Head of caudate nucleus (tissue), 42 donors: ENCODE measurements at places on chromosomes 3 and 15.
A peak's percentile ranks its signal among the peaks of the same experiment; 100 is the strongest.

DNA sequence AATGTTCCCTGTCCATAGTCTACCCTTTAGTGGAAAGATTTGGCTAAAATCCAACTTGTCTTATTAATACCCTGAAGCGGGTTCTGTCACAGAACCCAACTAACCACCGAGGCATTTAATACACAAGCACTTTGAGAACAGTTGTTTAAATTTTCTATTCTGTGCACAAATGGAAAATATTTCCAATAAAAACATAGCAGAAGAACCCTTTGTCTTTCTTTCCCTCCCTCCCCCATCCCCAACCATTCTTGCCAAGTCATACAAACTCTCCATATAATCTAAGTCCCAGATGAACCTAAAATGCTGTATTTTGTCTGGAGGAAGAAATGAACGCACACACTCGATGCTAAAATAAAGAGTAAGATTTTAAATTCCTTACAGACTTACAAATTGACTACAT lies 126.9 kb upstream of the STRIT1 start:
- no peak for DNase-seq

- DNase-seq = no peak
Measured at GRCh38 chr15:29130951-29131839, 138.4 kb downstream of the NSMCE3 start.

DNA sequence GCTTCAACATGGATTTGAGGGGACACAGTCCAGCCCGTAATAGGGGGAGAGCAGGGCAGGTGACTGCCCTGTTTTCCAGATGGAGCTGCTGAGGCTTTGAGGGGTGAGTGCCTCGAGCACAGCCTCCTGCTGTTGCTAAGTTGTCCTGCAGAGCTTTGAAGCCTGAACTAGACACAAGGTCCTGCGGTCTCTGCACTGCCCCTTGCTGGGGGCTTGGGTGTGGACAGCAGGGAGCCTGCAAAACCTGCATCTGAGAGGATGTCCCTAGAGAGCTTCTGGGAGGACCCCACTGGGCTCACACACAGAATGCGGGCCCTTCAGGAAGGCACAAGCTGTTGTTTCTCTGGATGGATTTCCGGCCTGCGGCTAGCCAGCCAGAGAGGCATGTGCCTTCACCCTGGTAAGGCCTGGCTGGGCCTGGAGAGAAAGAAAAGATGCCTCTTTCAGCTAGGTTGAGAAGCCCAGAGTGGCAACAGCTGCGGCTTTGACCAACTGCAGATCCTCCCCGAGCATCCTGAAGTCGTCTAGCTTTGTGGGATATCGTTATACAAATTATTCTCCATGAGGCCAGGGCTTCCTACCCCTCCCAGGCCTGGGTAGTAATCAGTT lies 226.2 kb downstream of the SLCO3A1 start:
- DNase-seq = no peak

DNA sequence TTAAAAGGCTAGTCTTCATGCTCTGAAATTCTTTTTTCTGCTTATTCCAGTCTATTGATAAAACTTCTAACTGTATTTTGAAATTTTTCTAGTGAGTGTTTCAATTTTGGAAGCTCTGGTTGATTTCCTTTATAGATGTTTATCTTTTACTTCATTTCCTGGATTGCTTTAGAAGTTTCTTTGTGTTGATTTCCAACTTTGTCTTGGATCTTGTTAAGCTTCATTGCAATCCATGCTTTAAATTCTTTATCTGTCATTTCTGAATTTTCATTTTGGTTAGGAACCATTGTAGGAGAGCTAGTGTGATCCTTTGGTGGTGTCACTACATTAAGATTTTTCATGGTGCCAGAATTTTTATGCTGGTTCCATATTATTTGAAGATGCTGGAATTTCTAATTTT lies 105.2 kb upstream of the DCBLD2 start:
- DNase-seq = no peak

- DNase-seq = no peak
Measured at GRCh38 chr3:64179860-64180259, 45.4 kb downstream of the PRICKLE2 start.

- DNase-seq = no peak
Measured at GRCh38 chr15:82106679-82107078, 60.9 kb upstream of the MEX3B start.

- DNase-seq = no peak
Measured at GRCh38 chr3:182533394-182533793, 259.9 kb upstream of the ATP11B start.

- DNase-seq = no peak
Measured at GRCh38 chr15:39444735-39445470, 136.0 kb upstream of the THBS1 start.

DNA sequence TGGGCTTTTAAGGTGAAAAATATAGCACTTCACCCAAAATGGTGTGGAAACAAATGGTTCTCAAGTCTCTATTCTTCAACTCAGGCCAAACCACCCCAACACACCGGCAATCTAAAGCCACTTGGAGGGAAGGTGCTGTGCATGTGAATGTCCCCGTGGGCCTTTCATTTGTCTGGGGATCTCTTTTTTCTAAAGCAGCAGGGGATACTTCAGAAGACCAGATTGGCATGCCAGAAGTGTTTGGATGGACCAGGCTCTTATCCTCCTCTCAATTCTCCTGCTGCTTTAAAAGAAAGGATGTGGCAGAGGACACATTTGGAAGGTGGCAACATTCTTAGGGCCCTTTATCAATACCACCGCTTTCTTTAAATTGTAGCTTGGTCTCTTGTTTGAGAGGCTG lies 193.1 kb downstream of the MEIS2 start:
- DNase-seq = no peak

DNA sequence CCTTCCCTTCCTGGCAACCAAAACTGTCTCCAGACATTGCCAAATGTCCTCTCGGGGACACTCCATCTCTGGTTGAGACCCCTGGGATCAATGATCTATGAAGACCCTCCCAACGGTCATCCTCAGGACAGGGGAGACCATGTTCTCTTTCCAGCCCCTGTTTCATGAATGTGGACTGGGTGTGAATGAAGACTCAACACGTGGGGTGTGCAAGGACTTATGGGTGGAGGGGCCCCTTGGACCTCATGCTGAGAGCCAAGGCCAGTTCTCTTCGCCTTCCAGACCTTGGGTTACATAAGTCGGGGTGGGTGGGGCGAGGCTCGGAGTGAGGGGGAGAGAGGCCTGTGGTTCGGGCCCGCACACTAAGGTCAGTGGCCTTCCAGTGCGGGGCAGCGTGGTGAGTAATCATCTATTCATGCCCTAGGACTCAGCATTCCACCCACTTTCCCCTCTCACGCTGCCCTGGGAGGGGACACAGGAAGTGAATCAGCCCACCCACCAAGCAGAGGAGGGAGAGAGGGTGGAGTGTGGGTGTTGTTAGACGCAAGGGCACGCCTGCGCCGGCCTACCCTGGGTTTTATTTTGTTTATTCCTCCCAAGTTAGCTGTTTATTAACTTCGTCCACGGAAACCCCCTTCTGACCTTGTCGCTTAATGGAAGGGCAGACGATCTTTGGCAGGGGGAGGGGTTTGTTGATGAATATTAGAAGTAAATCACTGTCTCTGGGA lies 6.7 kb downstream of the PAQR5 start:
- DNase-seq = no peak

- peak; percentile 20 for DNase-seq
Measured at GRCh38 chr3:43296565-43296964, 10.2 kb downstream of the SNRK start.

- DNase-seq = no peak
Measured at GRCh38 chr15:74799255-74799855, 13.3 kb upstream of the LMAN1L start.

GRCh38 chr3:35739964-35740527 lies 100.7 kb downstream of the ARPP21 start:
- DNase-seq = no peak

DNA sequence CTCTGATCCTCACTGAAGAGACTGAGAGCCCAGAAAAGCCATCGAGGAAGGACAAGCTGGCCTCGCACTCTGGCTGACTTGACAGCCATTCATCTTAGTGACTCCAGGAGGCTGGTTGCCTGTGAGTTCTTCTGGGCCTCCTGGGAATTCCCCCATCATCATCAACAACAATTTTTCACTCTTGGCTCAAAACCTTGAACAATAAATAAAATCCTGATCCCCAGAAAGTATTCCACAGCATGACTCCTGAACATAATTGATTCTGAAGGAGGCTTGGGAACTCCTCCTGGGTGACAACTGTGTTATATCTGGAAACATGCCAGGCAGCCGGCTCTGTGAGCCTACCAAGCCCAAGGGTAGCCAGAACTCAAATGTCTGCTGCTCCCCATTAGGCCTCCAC lies 188.6 kb downstream of the SHQ1 start:
- DNase-seq = no peak

GRCh38 chr15:70588613-70589012 lies 174.7 kb downstream of the UACA start:
- DNase-seq = no peak

DNA sequence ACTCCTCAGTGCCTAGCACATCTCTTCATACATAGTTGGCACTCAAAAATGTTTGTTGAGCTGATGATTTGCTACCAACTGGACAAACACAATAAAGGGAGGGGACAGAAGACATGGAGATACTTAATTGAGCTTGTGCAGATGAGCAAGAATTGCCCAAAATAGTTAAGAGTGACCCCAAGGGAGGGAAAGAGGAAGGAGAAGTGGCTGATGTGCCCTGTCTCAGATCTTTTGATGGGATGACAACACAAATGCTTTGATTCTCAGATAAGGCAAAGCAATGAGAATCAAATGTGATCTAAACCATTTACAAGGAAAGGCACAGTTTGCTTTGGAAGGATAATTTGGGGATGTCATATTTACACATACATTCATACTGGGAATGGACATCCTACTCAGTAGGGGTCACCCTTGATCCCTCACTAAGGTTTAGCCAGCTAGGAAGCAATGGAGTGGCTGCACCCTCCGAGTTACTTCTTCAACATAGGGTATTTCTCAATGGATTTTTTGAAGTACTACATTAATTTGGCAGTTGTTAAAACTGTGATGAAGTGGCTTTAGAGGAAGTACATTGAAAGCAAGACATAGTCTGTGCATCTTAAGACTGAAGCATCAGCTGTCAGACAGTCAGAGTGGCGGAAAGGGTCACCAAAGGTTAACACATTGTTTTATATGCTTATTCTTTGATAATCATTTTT lies 21.9 kb upstream of the SSR3 start:
- DNase-seq = no peak

- no peak for DNase-seq
Measured at GRCh38 chr3:49804141-49805041, 1.3 kb downstream of the INKA1 start.

- DNase-seq = peak; percentile 26
Measured at GRCh38 chr3:147361454-147362420, 44.6 kb downstream of the ZIC4 start.

GRCh38 chr3:45029661-45030060 lies 3.6 kb downstream of the CLEC3B start:
- no peak for DNase-seq

GRCh38 chr15:69414701-69415167 lies 585 bp downstream of the KIF23 start:
- DNase-seq = no peak

GRCh38 chr3:133944181-133944580 lies 48.5 kb upstream of the RAB6B start:
- DNase-seq = no peak

GRCh38 chr3:71095511-71096291 lies 487.8 kb downstream of the FOXP1 start:
- DNase-seq = no peak

- DNase-seq = peak; percentile 3
Measured at GRCh38 chr15:40052604-40053003, 13.6 kb upstream of the SRP14 start.

GRCh38 chr3:95752199-95752598 lies 1062.2 kb upstream of the EPHA6 start:
- DNase-seq = no peak

GRCh38 chr3:15438983-15439382 lies 11.6 kb downstream of the EAF1 start:
- DNase-seq = no peak

- no peak for DNase-seq
Measured at GRCh38 chr3:139252719-139253118, 91.1 kb upstream of the MRPS22 start.

DNA sequence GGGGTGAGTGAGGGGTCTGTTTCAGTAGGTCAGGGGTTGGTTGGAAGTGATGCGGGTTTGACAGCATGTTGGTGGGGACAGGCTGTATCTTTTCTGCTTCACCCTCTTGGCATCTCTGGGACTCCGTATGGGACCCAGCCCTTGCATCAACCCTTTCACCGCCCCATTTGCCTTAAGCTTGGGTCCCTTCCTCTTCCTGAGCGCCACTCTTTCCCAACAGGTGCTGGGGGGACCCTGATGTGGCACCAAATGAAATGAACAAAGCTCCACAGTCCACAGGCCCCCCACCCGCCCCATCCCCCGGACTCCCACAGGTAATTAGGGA lies 1.1 kb downstream of the EIF4G1 start:
- no peak for DNase-seq

DNA sequence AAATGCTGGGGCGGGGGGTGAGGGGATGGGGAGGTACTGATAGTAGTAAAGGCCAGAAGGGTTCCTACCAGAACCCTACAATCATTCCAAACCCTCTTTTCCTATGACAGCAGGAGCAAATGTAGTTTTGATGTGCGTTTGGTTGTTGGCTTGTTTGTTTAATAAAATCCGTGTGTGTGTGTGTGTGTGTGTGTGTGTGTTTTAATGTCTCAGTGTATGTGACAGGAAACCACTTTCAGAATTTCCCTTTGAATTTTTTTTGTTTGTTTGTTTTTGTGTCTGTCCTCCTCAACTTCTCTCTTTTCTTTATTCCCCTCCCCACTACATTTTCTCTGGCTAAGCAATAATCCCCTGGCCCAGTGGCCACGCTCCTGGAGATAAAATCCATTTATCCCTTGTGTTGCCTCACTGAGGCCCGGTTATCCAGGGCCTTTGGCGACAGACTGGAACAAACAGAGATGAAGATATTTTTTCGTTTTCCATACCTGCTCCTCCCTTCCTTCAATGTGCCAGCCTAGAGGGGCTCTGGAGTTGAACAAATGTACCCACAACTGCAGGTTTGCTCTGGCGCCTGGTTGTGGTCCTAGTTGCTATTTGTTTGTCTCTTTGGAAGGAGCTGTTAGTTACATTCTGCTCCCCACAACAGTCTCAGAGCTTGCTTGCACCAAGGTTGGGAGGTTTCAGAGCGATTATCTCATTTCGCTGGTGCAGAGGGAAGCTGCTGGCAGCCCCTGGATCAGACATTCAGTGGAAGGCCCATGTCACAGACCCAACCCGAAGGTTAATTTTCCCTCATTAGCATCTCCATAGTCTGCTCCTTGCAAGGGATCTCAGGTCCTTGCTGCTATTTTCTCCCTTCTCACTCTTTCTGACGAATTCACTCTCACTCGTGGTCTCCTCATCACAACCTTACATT lies 17.9 kb downstream of the NR2F2 start:
- DNase-seq = no peak

DNA sequence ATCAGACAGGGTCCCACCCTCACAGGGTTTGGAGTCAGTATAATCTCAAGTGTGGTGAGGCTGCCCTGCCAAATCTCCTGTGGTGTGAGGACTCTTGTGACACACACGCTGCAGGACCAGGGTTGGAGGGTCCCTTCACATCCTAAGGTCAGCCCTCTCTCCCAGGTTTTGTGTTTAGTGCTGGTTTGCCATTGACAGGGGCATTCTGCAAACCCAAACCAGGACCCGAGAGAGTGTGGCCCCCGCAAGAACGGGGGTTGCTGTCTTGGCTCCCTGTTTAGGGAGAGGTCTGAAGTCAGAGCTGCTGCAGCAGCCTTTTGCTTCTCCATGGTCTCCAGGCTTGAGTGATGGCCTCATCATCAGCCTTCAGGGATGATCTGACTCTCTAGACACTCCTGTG lies 14.7 kb downstream of the FAM107A start:
- DNase-seq = no peak
